ENCODE measurements at places on chromosomes 11 and 22.

DNA sequence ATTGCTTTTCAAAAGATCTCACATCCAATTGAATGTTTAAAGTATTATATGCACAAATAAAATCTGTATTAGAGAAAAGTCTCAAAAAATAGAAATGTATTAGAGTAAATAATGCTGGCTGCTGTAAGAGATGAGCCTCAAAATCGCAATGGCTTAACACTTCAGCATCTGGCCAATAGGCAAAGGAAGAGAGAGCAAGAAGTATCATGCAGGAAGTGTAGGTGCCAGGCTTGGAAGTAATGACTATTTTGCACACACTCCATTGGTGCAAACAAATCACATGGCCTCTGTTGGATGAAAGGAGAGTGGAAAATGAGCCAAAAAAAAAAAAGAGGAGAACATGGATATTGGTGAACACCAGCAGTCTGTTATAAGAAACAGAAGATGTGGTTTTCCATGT, 193.0 kb upstream of the E2F8 start:
- no peak for DNase-seq

DNA sequence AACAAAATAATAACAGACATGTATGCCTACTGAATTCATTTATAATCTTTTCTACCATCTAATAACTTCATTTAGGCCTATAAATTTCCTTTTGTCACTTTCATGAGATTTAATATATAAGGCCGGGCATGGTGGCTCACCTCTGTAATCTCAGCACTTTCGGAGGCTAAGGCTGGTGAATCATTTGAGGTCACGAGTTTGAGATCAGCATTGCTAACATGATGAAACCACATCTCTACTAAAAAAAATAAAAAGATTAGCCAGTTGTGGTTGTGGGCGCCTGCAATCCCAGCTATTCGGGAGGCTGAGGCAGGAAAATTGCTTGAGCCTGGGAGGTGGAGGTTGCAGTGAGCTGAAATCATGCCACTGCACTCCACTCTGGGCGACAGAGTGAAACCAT, 14.2 kb upstream of the NTM start:
- DNase-seq = no peak

- DNase-seq = no peak
Measured at GRCh38 chr11:23212807-23213206, 352.5 kb upstream of the CCDC179 start.

DNA sequence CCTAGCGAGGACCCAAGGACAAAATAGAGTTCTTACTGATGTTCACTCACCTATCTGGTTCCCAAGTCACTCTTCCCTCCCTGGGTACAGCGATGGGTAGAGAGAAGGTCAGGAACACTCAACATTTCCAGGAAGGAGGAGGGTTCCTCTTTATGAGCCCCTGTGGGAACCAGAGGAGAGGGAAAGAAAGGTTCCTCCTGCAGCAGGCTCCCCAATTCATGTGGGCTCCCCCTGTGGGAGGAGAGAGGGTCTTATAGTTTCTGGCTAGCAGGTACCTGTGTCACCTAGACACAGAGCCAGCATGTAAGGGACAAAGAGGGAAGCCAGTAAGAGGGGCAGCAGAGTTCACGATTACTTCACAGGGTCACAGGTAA, 93.5 kb downstream of the DBX1 start:
- DNase-seq = no peak

- DNase-seq = no peak
Measured at GRCh38 chr11:119531056-119531455, 108.1 kb upstream of the THY1 start.

DNA sequence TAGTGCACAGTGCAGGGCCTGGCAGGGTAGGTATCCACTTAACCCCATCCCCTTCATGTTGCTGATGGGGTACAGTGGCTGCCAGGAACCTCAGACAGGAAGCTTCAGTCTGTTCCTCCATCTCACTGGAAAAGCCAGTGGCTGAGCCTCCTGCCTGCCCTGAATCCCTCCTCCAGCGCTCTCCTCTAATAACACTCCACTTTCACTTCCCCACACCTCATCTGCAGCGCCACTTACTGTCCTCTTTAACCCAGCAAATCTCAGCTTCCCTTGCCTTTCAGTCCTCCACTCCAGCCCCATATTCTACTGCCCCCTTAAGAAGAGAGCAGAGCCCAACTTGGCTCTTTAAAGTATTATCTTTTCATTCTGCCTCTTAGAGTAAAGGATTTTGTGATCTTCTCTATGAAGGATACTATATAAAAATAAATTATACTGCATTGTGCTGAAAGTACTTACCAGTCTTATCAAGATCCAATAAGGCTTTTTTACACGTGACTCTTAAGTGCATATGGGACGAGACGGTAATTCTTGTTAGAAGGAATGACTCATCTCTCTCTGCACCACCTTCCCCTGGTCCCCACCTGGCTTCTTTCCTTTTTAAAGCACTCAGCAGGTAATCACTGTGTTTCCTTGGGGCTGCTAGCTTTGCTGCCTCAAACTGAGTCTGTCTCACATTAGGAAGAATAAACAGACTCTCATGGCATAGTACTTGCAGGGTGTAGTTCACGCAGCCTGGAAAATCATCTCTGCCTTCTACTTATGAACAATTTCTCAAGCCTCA, 238.0 kb upstream of the NARS2 start:
- no peak for DNase-seq

Data from amniotic stem cell (primary cell).